ENCODE measurements at places on chromosomes 7 and 10. TPM values are rescaled to one million over a fixed set of nuclear protein-coding genes. Genes with fewer than 3 reads are reported as not detected.
A peak's percentile ranks its signal among the peaks of the same experiment; 100 is the strongest.

DNA sequence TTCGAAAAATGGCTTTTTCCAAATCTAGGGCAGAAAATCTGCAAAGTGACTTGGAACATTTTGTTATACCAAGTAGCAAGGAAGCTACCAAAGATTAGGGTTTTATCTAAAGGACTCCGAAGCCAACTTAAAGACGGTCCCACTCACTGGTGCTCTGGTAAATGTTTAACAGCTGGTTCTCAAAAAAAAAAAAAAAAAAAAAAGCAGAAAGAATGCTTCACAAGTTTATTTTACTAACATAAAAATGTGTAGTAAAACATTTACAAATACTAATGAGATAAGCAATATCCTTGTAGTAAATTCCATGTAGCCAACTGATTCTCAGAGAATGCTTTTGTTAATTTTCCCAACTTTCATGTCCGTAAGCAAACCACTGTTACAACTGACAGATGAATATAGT is 38.4 kb downstream of the TAF3 start:
- no peaks in the 10 kb centered on the region for H3K36me3 ChIP-seq
- H3K27me3 ChIP-seq = no peaks in the 10 kb centered on the region
- H3K27ac ChIP-seq = peak overlapping the region; percentile 14
- H3K4me3 ChIP-seq = peak overlapping the region; percentile 25
- H3K4me1 ChIP-seq = peaks cover 9% of the 10 kb centered on the region

- H3K27ac ChIP-seq = no peak overlapping the region
- H3K4me3 ChIP-seq = no peak overlapping the region
- H3K4me1 ChIP-seq = peaks cover under 1% of the 10 kb centered on the region
- DNase-seq = no peak
- H3K36me3 ChIP-seq = no peaks in the 10 kb centered on the region
Measured at GRCh38 chr7:33738260-33738935, 166.9 kb upstream of the BMPER start.

DNA sequence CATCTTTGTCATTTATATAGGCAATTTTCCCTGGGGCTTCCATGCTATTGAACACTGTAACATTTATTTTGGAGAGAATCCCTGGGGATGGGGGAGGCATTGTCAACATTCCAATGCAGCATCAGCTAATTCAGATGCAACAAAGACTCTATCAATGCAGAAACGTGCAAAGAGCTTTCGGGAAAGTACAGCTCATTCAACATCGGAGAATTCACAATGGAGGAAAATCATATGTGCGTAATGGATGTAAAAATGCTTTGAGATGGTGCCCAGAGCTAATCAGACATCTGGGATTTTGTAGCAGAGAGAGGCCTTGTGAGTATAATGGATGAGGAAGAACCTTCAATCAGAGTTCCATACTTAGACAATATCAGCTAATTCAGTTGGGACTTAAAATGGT is 28.3 kb upstream of the FIS1 start:
- no peaks in the 10 kb centered on the region for H3K36me3 ChIP-seq
- no peaks in the 10 kb centered on the region for H3K27me3 ChIP-seq
- no peak overlapping the region for H3K27ac ChIP-seq
- no peak for DNase-seq
- H3K4me1 ChIP-seq = no peaks in the 10 kb centered on the region
- no peak overlapping the region for H3K4me3 ChIP-seq

DNA sequence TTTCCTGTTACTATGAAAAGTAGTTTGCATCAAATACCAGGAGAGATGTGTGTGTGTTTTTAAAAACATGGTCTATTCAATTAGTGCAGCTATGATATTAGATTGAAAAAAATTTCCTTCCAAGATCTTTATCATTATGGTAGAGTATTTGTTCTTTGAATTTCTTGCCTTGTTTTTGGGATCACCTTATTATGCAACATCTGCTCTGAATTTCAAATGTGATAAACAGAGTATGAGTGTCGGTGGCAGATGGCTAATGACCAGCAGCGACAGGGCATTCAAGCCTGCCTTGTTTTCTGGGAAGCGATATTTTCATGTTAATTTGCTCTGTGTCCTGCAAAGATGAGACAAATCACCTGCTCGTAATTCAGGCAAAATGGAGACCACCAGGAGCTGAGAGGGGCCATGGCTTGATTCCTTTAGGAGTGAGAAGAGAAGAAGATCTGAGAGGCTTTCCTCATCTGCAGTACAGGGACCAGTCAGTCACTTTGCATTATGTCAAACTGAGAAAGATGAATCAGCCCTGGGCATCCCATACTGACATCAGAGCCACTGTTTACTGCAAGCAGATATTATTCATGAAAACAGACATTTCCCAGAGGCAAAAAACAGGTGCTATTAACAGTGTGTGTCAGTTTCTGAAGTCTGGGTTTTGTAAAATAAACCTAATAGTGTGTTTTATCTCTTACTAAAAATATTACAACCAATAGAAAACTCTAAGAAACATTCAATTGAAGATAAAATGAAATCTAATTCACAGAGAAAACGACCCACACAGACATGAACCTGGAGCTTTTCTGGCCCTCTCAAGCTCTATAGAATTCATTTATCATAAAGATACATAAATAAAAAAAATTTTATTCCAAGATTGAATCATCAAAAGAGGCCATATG is 67.6 kb downstream of the CDK6 start:
- H3K36me3 ChIP-seq = peaks cover 9% of the 10 kb centered on the region
- peaks cover 6% of the 10 kb centered on the region for H3K4me1 ChIP-seq

DNA sequence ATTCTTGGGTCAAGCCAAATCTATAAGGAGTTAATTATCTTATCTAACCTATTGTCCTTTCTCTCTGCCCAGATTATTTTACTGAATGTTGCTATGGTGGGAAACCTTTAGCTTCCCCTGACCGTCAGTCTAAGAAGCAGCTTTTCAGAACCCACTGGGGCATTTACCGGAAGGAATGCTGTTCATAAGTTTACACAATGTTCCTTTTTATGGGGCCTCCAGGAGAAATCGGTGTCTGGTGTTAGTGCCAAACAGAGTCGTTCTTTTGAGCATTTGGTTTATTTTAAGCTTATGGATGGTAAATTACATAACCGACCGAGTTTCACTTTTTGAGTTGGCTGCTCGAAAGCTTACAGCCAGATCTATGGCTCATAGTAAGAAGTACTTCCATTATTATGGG is 111.9 kb downstream of the CACNB2 start:
- no peaks in the 10 kb centered on the region for H3K4me1 ChIP-seq
- H3K27me3 ChIP-seq = no peaks in the 10 kb centered on the region
- DNase-seq = no peak
- H3K36me3 ChIP-seq = no peaks in the 10 kb centered on the region
- no peak overlapping the region for H3K27ac ChIP-seq
- no peak overlapping the region for H3K4me3 ChIP-seq

DNA sequence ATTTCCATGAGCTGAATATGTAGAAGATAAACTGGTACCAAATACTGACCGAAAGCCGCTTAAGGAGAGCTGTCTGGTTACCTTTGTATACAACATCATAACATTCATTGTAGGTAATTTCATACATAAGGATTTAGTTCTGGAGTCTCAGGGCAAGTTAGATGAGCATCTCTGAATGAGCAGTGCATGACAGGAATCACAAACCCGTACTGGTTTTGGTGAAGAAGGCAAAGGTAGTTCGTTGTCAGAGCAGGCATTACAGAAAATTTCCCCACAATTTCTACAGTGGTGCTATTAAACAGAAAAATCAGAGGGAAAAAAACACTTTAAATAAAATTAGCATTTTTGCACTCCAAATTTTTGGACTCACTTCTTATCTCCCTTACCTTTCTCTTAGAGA is 12.9 kb upstream of the PBLD start:
- no peak overlapping the region for H3K27ac ChIP-seq
- no peak overlapping the region for H3K4me3 ChIP-seq
- H3K27me3 ChIP-seq = no peaks in the 10 kb centered on the region

DNA sequence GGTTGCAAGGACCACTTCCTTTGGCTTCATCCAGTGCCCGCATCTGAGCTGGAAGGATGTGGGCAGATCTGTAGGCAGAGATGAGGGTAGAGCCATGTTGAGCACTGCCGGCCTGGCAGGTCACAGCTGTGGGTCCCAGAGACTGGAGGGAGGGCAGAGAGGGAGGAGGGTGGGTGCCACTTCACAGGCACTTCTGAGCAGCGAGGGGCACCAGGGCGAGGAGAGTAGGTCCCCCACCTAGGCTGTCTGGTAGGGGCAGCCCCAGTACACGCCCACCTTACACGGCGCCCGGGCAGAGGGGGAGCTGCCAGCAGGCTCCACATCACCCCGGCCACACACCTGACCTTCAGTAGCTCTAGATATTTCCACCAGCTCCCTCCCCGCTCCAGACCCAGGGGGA is 473.0 kb upstream of the FOXK1 start:
- no peak for DNase-seq
- H3K27me3 ChIP-seq = no peaks in the 10 kb centered on the region
- H3K4me1 ChIP-seq = no peaks in the 10 kb centered on the region
- no peak overlapping the region for H3K27ac ChIP-seq
- H3K4me3 ChIP-seq = no peak overlapping the region

GRCh38 chr7:51311166-51311565 is 5.4 kb downstream of the COBL start:
- no peak for DNase-seq
- peaks cover 21% of the 10 kb centered on the region for H3K4me1 ChIP-seq
- H3K27ac ChIP-seq = no peak overlapping the region
- H3K27me3 ChIP-seq = peaks cover 8% of the 10 kb centered on the region
- no peaks in the 10 kb centered on the region for H3K36me3 ChIP-seq

GRCh38 chr7:35523292-35523691 is 171.6 kb downstream of the HERPUD2 start:
- H3K27ac ChIP-seq = no peak overlapping the region
- no peaks in the 10 kb centered on the region for H3K36me3 ChIP-seq
- H3K27me3 ChIP-seq = peaks cover 18% of the 10 kb centered on the region
- DNase-seq = no peak

BRAF gene
- 25.7 TPM for polyA plus RNA-seq

FRMPD2 gene
- 0.06 TPM for polyA plus RNA-seq

HMX2 gene
- 1.1 TPM for polyA plus RNA-seq

CYP3A4 gene
- 14.3 TPM for polyA plus RNA-seq

PLPP4 gene
- 3.1 TPM for polyA plus RNA-seq

GRM3 gene
- polyA plus RNA-seq = 0.16 TPM

CNNM1 gene
- polyA plus RNA-seq = 0.79 TPM

SPDYE9 gene
- polyA plus RNA-seq = 0.37 TPM

Data from large intestine (tissue), 12 donors.